8988T (cell line): ENCODE measurements at places on chromosomes 6 and 20.

DNA sequence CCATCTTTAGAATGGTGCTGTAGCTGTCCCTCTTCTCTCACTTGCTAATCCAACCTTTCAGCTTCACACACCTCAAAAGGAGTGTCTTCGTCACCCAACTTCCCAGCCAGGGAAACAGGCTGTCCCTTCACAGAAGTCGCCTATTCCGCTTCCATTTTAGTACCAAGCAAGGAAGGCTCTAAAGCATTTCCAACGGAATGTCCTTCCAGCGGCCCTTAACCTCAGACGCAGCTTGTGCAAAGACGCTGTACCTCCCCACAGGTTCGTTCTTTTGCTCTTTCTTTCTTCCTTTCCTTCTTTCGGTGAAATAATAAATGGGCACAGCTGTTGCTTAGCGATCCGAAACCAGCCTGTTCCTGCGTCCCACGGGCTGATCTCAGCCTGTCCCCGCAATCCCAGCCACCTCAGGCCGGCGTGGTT is 1.5 kb downstream of the PTPRT start:
- DNase-seq, result peak; percentile 41

DNA sequence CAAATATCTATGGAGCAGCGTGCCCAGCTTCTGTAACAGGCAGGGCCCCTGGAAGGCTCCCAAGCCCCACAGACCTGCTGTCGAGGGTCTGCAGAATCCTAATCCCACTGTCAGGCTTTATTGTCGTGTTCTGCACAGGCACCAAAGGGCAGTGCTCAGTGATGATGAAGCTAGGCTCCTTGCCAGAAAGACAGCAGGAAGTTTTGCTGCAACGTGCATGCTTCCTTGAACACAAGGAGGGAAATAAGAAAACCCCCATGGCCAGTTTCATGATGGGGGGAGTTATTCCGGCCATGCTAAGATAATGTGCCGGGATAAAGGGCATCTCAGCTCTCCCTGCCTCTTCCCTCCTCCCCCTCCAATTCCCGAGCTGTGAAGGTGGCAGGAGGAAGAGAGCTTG is 109.4 kb upstream of the KCNG1 start:
- no peak for DNase-seq

- DNase-seq, result no peak
Observed at GRCh38 chr6:149508485-149508884, 23.7 kb upstream of the ZC3H12D start.

GRCh38 chr20:62595069-62595468 is 47.2 kb upstream of the SLCO4A1 start:
- DNase-seq, result no peak

DNA sequence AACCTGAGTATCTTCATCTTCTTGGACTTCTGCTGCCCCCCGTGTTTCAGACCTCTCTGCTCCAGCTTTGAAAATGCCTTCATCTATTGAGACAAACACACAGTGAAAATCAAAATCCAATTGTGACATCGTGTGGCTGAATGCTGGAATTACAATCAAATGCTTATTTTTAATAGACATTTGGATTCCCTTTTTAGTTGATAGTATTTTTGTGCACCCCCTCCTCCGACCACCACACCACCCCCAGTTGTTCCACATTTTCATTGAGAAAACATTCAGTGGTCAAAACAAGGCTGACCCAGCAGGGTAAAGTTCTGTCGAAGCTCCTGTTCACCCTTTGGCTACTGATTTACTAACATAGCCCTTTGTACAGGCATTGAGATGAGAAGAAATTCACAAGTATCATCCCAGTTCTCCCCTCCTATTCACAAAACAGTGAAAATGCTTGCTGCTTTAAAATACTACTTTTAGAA is 79.0 kb downstream of the NRSN1 start:
- no peak for DNase-seq

DNA sequence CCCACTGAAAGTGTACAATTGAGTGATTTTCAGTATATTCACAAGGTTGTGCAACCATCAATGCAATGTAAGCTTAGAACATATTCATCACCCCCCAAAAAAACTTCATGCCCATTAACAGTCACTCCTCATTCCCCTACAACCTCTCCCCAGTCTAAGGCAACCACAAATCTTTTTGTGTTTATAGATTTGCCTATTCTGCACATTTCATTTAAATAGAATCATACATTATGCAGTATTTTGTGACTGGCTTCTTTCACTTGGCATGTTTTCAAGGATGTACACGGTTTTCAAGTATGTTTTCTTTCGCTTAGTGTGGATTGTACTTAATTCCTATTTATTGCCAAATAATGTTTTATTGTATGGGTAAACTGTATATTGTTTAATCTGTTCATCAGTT is 329.3 kb upstream of the RNF24 start:
- DNase-seq, result no peak

- no peak for DNase-seq
Observed at GRCh38 chr6:119535332-119535731, 185.8 kb upstream of the MAN1A1 start.

DNA sequence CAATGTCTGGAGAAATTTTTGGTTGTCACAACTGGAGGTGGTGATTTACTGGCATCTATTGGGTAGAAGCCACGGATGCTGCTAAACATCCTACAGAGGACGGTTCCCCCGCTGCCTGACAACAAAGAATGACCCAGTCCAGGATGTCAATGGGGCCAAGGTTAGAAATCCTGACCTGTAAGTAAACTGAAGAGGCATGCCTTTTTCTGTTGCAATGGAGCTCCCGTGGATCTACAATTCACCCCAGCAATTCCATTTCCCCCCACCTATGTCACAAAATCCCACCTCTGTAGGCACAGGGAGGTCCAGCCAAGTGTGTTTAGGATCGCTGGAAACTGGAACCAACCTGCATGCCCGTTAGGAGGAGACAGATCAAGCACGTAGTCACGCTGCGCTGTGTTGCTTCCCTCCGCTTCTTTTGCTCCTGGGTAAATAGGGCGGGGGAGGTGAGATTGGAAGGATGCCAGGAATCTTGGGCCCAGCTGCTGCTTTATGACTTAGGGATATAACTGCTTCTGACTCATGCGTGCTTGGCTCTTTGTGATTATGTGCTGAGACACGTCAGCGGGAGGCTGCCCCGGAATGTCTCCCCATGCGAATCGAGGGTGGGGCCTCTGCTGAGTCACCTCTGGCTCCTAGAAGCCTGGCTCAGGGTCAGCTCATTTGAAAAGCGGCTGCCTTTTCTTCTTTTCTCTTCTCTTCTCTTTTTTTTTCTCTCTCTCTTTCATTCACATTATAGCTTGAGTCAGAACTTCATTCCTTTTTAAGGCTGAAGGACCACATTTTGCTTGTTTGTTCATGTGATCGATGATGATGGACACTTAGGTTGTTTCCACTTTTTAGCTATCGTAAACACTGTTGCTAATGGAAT is 12.4 kb upstream of the PEDS1 start:
- DNase-seq, result peak; percentile 75
